A549 treated with DMSO at 1 μM for 4 hours (cell line): ENCODE measurements at places on chromosomes 6 and 20. TPM values are rescaled to one million over a fixed set of nuclear protein-coding genes. Genes with fewer than 3 reads are reported as not detected.

RFX6 gene
- not detected in 5 replicates for total RNA-seq

RPS6KA2 gene
- total RNA-seq, result 0.07 to 0.26 TPM (median 0.19 TPM) in 5 replicates

MAN1A1 gene
- total RNA-seq, result 0.03 to 0.08 TPM (median 0.05 TPM) in 4 of 5 replicates, not detected in the other

LCA5 gene
- 0.59 to 1.3 TPM (median 1.0 TPM) in 5 replicates for total RNA-seq

PACRG gene
- total RNA-seq, result 0.12 TPM in 1 of 5 replicates, not detected in the others

RUNX2 gene
- 1.0 to 1.4 TPM (median 1.1 TPM) in 5 replicates for total RNA-seq

ID4 gene
- total RNA-seq, result 1.2 to 2.4 TPM (median 1.9 TPM) in 5 replicates

MOG gene
- not detected in 5 replicates for total RNA-seq

MRPS18B gene
- total RNA-seq, result 69.1 to 95.9 TPM (median 73.8 TPM) in 5 replicates
